Aorta (tissue), 5 donors: ENCODE measurements at places on chromosomes 1 and 21.

DNA sequence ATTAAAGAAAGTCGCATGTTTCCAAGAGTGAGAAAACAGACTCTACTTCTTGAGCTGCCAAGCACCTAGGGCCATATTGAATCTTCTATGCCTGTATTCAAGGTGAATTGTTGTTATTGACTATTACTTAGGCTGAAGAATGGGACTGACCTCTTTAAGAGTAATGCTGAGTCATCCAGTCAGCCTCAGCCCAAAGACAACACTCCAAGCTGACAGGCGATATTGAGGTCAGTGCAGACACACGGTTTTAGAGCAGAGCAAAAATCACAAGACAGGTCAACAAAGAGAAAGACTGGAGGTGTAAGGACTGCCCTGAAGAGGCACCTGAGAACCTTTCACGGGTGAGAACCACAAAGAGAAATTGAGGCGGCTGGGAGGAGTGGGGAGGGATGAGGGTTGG, 146.9 kb downstream of the MIS18A start:
- no peak for DNase-seq

DNA sequence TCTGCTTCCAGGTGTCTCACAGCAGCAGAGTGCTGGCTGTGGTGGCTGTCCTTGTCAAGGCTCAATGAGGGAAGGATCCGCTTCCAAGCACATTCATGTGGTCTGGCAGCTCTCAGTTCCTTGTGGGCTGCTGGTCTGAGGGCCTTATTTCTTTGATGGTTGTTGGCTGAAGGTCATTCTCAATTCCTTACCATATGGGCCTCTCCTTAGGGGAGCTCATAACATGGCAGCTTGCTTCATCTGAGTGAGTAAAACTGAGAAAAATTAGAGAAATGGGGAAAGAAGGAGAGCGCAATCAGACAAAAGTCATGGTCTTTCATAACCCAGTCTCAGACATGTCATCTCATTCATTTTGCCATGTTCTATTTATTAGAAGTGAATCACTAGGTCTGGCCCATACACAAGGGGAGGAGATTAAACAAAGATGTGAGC, 81.7 kb upstream of the TSPAN2 start:
- DNase-seq: no peak

DNA sequence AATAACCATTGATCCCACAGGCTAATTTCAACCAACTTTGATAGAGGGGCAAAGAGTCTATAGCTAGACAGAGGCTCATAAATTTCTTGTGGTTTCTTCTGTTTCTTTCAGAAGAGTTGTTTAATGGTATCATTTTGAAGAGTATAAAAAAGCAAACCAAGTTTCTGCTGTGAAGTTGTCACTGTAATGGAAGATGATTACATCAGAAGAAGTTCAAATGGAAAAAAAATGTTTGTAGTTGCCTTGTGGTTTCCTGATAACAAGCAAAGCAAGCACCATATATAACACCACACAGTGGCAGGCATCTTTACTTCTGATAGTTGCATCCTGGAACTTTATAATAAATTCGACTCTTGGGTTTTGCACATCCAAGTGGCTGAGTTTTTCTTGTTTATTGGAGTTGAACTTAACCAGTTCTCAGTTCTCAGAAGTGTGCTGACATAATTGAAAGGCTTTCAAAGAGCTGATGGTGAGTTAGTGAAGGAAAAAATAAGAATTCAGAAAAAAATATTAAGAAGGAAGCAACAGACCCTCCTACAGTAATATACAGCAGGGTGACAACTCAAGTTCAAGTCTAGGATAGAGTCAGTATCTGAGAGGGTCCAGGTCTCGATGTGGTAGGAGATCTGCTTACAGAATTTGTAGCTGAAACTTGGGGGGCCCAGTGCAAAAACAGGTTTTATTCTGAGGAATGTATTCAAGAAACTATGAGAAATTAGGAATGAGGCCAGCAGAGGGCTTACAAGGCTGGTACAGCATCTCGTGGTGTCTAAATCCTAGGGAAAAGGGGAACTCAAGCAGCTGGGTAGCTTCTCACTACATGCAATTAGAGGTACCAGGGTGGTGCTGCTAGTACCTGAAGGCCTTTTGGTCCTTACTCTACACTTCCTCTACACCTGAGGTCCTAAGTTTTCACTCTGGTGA, 123.5 kb downstream of the CRB1 start:
- no peak for DNase-seq

DNA sequence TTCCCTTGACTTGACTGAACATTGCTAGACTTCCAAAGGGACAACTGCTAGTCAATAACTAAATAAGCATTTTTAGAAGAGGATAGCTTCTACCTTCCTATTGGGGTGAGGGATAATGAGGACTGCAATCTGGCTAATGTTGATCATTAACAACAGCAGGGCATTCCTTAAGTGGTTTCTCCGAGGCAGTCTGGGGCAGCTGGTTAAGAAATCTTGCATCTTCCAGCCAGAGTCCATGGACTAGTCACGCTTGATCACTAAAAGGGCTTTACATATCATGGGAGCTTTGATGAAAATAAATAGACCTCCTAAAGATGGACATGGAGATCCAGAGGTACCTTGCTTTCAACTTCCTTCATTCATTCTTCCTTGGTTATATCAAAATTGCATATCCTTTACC, 329.4 kb upstream of the ESRRG start:
- DNase-seq: no peak

DNA sequence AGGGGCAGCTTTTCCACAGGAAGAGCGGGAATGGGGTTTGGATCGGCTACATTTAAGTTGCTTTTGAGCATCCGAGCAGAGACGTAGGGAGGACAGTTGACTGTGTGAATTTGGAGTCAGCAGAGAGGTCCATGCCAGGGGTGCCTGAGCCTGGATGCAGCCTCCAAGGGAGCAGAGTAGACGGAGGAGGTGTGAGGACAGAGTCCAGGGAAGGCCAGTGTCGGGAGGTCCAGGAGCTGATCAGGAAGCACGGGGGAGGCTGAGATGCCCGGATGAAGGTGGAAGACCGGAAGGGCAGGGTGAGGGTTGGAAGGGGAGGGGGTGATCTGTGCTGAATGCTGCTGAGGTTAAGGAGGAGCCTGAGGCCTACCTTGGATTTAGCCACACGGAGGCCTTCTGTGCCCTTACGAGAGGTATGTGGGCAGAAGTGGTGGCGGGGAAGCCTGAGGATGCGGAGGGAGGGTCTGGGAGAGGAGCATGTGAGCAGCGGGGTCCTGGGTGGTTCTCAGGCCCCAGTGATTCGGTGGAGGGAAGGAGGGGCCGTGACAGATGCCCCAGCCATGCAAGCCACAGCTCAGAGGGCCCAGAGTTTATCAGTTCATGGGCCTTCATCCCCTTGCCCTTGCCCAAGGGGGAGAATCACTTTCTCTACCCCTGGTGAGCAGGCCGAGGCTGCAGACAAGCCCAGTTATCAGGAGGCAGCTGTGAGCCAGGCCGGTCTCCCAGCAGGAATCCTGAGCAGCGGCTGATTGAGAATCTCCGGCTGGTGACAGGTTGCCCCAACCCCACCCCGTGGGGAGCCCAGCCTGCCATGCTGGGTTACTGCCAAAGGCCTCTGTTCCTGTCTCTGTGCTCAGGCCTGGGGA, 54.0 kb upstream of the ACTL8 start:
- no peak for DNase-seq

DNA sequence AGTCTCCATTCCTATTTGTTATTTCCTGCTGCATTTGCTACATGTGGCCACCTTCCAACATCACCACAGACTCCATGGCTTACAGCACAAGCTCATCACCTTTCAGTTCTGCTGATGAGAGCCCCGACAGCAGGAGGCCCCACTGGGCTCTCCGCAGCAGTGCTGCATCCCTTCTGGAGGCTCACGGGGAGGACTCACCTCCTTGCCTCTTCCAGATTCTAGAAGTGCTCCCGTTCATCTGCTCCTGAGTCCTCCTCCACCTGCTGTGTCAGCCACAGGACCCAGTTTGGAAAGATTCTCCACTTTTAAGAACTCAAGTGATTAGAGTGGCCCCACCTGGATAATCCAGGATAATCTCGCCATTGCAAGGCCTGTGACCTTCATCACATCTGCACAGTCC, 167.6 kb downstream of the PCBP3 start:
- no peak for DNase-seq
